ENCODE measurements at places on chromosomes 6 and 20.

GRCh38 chr6:37365791-37366190 lies 12.0 kb downstream of the RNF8 start:
- peak; percentile 71 for DNase-seq

DNA sequence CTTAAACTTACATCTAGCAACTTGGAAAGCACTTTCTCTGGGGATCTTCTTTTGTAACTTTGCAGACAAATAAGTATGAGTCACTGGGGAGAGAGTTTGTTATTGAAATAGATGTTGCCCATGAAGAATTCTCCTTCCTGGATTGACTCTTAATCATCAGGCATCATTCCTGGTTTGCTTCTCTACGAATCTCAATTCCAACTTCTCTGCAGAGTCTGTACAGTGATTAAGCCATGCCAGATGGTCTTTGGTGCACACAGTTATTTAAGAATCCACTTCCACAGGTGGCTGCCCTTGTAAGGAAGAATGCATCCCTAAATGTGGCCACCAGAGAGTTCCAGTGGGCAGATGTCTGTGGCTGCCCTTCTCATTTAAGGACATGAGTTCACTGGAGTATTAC lies 25.7 kb downstream of the MYCT1 start:
- peak; percentile 27 for DNase-seq

DNA sequence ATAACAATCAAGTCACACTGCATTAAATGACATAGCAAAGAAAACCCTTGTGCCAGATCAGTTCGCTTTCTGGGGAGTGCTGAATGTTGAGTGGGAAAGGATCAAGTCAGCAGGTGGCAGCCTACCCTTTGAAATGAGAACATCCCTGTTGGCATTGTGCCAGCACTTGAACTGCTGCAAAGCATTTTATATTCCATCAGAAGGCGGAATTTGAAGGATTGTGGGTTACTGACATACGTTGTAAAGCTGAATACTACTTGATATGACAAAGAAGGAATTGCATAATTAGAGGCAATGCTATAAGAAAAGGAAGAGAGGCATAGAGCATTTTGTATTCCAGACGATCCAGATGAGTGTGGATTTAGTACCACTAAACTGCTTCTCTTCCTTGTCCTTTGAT lies 26.5 kb downstream of the BCKDHB start:
- peak; percentile 58 for DNase-seq

GRCh38 chr20:62477669-62478455 lies 2.1 kb upstream of the GATA5 start:
- no peak for DNase-seq

GRCh38 chr6:14396826-14397517 lies 279.4 kb downstream of the CD83 start:
- DNase-seq: no peak

DNA sequence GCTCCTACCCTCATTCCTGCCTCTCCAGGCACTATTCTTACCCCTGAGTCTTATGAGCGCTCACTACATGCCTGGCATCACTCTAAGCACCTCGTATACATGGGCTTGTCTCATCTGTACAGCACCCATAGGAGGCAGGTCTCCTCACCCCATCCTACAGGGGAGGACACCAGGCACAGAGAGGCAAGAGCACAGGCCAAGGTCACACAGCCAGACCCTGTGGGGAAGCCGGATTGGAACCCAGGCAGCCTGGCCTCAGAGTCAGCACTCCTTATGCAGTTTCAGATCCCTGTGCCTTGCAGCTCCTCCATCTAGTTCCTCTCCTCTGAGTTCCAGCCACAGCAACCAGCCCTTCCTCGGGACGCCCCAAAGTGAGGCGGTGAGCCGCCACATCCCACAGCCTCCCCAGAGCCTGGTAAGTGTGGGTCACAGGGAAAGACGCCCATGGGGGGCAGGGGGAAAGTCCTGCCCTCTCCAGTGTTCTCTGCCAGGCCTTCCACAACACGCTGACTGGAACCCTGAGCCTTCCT lies 103.3 kb downstream of the NFATC2 start:
- DNase-seq: no peak

GRCh38 chr6:18585032-18585573 lies 198.0 kb downstream of the RNF144B start:
- peak; percentile 79 for DNase-seq

- peak; percentile 86 for DNase-seq
Observed at GRCh38 chr6:112253841-112254816, at the start of gene LAMA4. Gene LAMA4, minus strand, starts transcription at chr6:112254567. Its CDS starts 417 bp downstream, at chr6:112254150.

- no peak for DNase-seq
Observed at GRCh38 chr6:163825033-163825432, 410.5 kb downstream of the QKI start.

DNA sequence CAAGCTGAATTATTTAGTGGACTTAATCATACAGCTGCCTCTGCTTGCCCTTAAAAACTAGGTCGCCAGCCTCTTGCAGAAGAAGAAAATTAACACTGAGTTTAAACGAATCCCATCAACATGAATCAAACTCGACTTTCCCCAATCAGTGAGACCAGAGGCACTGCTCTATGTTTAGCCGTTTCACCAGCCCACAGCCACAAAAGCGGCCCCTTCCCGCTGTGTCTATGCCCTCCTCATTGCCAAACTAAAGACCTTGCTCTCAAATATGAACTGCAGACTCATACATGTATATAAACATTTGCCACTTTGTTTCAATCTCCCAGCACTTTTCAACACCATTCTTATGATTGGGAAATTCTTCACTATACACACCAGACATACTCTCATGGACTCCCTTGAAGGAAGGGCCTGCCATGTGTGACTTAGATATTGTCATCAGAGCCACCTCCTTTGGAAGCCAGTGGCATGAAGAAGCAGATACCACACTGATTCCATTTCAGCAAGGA lies 105.8 kb upstream of the ADGRF1 start:
- DNase-seq: no peak

DNA sequence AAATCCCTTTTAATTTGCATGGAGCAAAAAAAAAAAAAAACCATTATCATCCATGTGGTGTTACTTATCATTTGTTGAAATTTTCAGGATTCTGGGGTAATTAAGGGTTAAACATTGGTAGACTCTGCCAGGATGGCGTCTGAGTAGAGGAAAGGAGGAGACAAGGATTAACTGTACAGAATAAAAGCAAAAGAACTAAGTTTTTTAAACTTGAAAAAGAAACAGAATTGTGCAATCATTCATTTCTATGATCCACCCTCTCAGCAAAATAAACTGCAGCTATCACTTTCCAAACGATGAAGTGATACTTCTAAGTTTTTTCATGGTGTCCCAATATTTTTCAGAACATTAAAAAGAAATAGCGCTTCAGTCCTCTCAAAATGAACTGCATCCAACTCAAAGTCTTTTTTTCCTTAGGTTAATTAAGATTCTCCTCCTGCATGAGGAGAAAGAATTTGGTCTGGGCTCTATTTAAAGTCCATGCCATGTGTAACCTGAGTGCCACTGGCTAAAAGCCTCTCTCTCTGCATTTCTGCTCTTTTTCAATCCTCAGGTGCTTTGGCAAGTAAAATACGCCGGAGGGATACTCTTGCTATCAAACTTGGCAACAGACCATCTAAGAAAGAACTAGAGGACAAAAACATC lies 69.5 kb upstream of the LTV1 start:
- no peak for DNase-seq

DNA sequence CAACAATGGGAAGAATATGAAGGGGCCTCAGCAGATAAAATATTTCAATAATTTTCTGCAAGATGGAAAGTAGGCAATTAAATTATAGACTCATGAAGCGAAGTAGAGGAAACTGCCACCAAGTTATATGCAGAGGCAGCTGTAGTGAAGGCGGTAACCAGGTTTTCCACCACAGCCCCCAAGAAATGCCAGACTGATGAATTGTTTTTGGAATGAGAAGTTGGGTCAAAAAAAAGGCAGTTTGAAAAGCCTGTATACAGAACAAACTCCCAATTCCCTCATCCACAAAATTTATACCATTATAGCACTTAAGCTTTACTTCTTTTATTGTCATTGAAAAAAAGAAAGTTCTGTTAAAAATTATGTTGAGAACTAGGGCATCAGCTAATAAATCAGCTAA lies 45.3 kb downstream of the ELOVL4 start:
- no peak for DNase-seq

Data from endothelial cell of umbilical vein (primary cell).